Mucosa of gallbladder (tissue), 1 donor: ENCODE measurements at places on chromosomes 3 and 15.

DNA sequence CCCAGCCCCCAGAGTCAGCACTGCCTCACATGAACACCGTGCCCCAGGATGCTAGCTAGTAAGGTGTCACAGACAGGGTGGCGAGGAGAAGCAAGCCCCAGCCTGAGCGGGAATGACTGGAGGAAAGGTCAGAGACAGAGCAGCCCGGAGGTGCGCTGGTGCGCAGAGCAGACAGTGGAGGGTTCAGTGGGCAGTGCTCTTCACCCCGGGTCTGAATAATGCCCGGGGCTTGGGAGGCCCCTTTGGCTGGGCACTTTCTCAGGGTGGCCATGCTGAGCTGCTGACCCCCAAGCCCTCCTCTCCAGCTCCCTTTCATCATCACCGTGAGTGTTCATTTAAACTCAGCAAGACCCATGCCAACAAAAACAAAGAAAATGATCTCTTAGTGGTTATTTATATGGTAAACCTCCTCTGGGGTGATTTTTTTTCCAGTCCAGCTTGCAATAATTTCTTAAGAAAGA, 110.8 kb downstream of the VGLL4 start:
- DNase-seq, result no peak

DNA sequence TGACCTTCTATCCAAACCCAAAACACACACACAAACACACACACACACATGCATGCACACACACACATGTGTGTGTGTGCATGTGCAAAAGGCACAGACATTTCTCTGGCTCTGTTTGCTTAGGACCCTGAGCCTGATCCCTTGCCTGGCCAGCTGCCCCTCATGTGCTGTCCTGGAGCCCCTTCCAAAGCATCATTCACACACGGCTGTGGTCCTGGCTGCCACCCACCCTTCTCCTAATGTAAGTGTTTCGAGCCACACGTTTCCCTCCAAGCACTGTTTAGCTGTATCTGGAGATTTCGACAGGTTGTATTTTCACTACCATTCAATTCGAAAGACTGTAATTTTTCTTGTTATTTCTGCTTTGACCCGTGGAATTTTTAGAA, 45.8 kb upstream of the KLF13 start:
- peak; percentile 9 for DNase-seq

GRCh38 chr15:78937132-78937739, 7.6 kb downstream of the CTSH start:
- DNase-seq, result no peak

DNA sequence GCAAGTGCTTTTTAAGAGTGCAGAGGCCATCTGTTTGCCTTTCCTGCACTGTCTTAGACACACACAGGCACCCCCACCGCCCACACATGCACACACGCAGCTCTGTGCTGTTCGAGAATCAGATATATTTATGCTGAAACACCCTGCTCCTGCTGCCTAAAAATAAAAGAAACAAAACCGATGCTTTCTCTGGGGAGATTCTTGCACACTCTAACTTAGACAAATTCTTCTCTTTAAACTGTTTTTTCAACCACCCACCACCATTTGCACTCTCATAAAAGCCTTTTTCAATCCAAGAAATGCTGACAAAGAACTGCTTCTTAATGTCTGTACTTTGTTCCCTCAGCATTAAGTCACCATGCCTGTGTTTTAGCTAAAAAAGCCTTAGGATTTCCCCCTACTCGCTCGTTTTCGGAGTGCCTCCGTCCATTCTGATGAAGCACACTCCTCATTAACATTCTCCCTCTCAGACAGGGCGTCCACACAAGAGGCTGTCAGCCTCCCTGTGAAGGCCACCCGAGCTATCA, 26.2 kb downstream of the SLC12A8 start:
- DNase-seq, result no peak

DNA sequence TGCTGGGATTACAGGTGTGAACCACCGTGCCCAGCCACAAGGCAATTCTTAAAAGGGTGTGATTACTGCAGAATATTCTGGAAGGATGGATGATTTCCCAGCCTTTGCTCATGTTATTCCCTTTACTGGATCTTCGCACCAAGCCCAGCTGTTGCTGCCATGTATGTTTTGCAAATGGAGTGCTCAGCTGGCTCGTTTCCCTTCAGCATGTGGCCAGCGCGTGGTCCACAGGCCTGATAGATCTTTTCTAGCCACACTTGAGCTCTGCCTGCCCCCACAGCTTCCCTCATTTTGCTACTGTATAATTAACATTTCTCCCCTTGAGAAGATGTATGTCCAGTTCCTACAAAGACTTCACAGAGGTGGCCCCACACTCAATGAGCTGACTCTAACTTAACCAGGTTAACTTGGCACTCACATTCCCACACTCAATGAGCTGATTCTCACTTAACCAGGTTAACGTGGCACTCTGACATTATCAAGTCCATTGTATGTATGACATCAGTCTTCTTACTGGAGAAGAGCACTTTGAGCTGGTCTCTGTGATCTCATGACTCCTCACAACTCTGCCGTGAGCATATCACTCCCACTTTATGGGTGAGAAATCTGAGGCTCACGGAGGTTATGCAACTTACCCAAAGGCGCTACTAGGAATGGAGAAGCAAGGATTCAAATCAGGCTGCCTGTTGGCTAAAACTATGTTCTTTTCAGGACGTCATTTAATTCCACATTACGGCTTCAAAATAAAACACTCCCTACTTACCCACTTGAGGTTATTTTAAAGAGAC, 49.2 kb downstream of the TM4SF4 start:
- DNase-seq, result no peak

GRCh38 chr3:190491533-190492054, 22.3 kb upstream of the IL1RAP start:
- DNase-seq, result peak; percentile 24

DNA sequence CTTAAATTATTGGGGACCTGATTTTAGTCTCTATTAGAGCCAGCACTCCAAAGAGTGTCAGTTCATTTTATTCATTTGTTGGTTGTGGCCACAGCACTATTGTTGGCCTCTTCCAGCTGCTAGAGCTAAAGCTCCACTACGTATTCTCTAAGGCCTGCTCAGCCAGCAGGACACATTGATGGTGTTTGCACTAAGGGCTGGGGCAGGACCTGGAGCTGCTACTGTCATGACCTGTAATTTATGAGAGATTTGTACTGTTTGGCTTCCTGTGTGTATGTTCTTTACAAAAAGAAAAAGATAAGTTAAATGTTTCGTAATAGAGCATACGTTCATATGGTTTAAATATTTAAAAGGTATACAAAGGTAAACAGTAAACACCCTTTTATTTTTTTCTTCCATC, 8.1 kb downstream of the GFM1 start:
- DNase-seq, result no peak

- DNase-seq, result peak; percentile 88
These were observed at the start of gene RAB43 for GRCh38 chr3:129121792-129122411. TSS of gene RAB43 (minus strand) at chr3:129121804. CDS start at chr3:129121489, 315 bp downstream.
